NCI-H446 (cell line): ENCODE measurements at places on chromosomes 1 and 21.

GRCh38 chr1:76109901-76110560 lies 35.5 kb downstream of the ST6GALNAC3 start:
- no peak for DNase-seq

DNA sequence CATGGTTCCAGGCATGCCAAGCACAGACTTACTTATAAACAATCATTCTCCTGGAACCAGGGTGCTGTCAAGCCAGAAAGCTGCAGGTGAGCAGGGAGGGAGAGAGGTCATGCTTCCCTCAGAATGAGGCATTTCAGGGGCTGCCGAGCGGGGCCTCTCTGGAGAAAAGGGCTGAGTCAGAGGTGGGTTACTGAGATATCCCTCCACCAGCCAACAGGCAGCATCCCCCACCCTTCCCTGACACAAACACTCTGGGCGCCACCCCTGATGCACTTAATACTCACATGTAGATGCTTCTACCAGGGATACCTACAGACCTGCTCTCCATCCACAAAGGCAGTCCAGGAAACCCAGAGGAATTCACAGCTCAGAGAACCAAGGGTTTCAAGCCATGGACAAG lies 13.1 kb downstream of the STK40 start:
- DNase-seq, result no peak

- no peak for DNase-seq
Measured at GRCh38 chr1:232571523-232571922, 58.4 kb downstream of the SIPA1L2 start.

- no peak for DNase-seq
Measured at GRCh38 chr1:116692879-116693278, 25.3 kb upstream of the IGSF3 start.

- DNase-seq, result peak; percentile 20
Measured at GRCh38 chr21:43210454-43211071, 41.8 kb downstream of the CRYAA start.

GRCh38 chr1:151061704-151062103 lies 1.5 kb downstream of the MLLT11 start:
- DNase-seq, result no peak

- no peak for DNase-seq
Measured at GRCh38 chr1:102886638-102887037, 221.7 kb downstream of the COL11A1 start.
